Fibroblast of skin of back (primary cell): ENCODE measurements at places on chromosomes 1 and 21.
A peak's percentile ranks its signal among the peaks of the same experiment; 100 is the strongest.

- DNase-seq, result no peak
Measured at GRCh38 chr1:68777851-68778250, 281.0 kb upstream of the DEPDC1 start.

DNA sequence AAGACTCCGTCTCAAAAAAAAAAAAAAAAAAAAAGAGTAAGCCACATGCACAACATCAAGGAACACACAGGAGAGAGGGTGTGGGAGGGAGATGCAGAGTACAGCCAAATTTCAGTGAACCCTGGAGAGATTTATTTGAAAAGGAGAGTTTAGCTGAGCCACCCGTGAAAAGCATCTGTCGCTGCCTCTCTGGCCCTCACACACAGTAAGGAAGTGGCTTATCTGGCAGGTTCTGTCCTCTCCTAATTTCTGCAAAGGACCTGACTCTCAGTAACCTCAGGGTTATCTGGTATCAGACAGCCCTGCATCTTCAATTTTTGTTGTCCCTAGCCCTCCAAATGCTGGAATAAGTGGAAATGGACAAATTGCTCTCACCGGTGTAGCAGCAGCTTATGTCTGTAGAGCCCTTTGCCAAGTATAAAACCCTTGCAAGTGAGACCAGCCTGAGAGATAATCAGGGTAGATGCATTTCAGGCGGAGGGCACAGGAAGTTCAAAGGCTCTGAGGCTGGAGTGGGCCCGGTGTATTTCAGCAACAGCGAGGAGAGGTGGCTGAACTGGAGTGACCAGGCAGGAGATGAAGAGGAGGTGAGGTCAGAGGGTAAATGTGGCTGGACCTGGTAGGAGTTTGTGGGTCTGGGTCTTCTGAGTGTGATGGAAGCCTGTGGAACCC is 16.7 kb upstream of the IL10RB start:
- no peak for DNase-seq

- no peak for DNase-seq
Measured at GRCh38 chr1:58497499-58497898, 49.0 kb downstream of the OMA1 start.

- peak; percentile 85 for DNase-seq
Measured at GRCh38 chr1:22704440-22705067, 6.1 kb upstream of the EPHB2 start.

- no peak for DNase-seq
Measured at GRCh38 chr1:173758110-173758509, 43.3 kb downstream of the KLHL20 start.

DNA sequence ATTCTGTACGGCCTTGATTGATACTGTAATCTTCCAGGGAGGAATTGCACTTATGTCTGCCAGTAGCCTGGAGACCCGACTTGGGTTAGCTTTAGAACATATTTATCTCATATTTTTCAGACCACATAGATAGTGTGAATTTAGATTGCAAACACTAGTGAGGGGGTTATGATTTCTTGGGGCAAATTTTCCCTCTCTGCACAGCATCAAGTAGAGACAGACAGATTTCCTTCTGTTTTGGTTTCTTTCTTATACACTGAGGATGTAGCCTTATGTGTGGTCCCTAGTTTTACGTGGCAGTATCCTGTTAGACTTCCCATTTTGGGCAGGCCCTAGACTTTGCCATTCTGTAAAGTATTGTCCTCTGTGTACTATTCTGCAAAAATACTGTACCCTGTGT is 29.0 kb downstream of the SOAT1 start:
- no peak for DNase-seq

- no peak for DNase-seq
Measured at GRCh38 chr1:26283871-26284596, 4.1 kb downstream of the SH3BGRL3 start.

- DNase-seq, result no peak
Measured at GRCh38 chr1:53601031-53601745, 137.8 kb downstream of the GLIS1 start.

- no peak for DNase-seq
Measured at GRCh38 chr1:30652152-30652841, 71.1 kb downstream of the MATN1 start.
